ENCODE measurements at places on chromosomes 4 and X.

DNA sequence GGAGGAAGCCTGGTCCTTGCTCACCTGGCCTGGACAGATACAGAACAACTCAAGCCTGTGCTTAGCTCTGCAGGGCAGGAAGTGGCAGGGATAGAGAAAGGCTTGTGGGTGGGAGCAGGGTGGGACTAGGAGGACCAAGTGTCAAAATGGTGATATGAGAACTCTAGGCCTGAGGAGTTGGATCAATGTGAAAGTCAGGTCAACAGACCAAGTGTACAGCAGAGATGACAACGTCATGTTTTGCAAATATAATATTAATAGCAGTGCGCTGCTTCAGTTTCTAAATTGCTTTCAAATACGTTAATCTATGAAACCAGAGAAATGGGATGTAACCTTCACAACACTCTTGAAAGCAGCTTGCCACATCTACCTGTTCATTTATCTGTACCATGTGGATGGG is 114.2 kb upstream of the MAP3K15 start:
- DNase-seq: no peak

GRCh38 chrX:51461053-51462044 is 35.0 kb downstream of the NUDT11 start:
- DNase-seq: no peak

GRCh38 chr4:149983401-149983800 is 94.8 kb upstream of the DCLK2 start:
- DNase-seq: no peak

DNA sequence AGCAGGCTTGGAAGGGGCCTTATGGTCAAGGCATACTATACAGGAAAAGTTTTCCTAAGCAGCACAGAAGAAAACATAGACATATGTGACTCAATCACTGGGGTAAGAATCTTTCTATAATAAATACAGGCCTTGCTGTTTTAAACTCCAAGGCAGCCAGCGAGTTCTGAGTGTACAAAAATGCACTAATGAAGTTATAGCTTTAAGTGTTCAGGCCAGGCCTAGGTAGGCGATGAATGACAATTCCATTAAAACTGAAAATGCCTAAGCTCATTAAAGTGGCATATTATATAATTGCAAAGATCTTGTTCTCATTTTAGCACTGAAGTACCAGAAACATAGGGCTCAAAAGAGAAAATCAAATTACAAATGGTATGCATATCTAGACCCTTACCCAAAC is 716.4 kb upstream of the HS3ST1 start:
- DNase-seq: no peak

DNA sequence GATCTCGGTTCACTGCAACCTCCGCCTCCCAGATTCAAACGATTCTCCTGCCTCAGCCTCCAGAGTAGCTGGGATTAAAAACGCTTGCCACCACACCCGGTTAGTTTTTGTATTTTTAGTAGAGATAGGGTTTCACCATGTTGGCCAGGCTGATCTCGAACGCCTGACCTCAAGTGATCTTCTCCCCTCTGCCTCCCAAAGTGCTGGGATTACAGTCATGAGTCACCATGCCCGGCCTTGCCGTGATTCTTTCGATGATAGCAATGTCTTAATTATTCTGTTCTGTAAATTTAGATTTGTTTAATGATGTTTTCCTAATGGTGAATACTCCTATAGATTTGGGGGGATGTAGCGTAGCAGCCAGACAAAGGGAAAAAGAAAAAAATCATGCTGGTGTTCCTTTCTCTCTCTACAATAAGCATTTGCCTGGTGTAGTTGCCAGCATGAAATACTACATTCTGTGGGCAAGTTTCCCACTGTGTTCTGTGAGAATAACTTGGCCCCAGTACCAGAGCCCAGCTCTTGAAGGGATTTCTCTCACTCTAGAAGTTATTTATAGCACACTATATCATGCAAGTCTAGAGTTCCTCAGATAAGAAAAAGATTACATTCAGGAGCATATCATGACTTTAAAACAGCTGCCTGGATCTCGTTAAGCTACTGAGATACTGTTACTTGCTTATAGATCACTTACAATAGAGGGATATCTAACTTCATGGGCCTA is 15.4 kb downstream of the NIPAL1 start:
- no peak for DNase-seq

DNA sequence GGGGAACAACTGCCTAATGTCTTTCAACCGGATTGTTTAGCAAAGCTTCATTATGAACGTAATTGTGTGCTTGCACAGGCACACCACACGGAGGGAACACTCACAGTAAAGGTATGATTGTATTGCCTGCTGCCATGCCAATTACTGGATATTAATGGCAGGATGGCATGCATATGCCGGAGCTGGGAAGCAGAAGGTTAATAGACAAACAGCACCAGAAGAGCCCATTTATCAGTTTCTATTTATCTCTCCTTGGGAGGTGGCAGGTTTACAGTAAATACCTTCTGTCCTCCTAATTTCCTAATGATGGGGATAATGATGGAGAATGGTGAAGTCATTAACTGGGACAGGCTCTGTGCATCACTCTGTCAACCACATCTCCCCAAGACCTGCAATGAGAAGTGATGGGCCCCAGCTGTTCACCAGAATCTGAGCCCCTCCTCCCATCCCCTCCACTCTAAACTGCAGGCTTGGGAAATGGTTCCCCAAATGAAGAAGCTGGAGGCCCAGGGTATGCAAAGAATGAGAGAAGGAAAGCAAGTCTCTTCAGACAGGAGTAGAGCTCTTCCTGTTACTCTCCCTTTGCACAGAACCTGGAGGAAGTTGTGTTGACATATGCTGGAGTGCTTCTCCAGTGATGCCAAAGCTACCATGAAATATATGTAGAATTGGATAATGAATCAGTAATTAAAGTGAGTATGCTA is 160.8 kb downstream of the NAA11 start:
- DNase-seq: no peak

- DNase-seq: no peak
Measured at GRCh38 chr4:98101988-98102387, 41.3 kb downstream of the STPG2 start.

DNA sequence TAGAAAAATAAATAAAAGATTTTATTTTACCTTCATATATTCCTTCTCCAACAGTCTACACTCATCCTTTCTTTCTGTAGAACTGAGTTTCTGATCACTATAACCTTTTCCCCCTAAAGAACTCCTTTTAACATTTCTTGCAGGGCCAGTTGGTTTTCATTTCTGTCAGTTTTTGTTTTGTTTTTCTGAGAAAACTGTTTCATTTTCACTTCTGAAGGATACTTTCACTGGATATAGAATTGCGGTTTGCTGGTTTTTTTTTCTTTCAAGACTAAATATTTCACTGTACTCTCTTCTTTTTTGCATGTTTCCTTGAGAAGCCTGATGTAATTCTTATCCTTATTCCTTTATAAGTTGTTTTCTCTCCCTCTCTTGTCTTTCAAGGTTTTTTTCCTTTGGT is 90.4 kb upstream of the EOLA2 start:
- DNase-seq: no peak

DNA sequence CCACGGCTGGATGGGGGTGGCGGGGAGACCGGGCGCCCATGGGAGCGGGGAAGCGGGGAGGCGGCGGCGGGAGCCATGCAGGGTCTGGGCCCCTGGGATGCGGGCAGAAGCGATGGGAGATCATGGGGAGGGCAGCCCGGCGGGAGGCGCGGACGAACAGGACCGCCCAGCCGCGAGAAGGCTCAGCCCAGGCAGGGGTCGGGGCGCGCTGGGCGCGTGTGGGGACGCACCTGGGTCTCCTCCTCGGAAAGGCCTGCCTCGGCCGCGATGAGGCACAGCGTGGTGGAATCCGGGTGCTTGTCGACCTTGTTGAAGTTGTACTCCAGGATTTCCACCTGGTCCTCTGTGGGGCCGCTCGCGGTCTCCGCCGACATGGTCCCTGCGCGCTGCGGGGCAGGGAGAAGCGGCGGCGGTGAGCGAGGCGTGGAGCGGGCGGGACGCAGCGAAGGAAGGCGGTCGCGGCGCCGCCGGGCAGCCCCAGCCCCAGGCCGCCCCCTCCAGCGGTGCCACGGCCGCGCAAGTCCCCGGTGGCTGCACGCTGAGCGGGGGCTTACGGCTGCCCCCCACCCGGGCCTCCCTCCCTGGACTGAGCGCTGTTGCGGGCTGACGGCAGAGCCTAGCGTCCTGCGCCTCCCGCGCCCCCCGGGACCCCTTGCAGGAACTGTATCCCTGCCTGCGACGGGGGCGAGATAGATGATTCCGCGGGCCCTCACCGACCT is 25.3 kb downstream of the HOPX start:
- no peak for DNase-seq

Data from stimulated activated CD4-positive, alpha-beta T cell treated with anti-CD3 and anti-CD28 coated beads, Interleukin-1b, Interleukin-23, amount 100 ng/mL, for 1 hour (primary cell).